ENCODE measurements at places on chromosomes 11 and 22.

DNA sequence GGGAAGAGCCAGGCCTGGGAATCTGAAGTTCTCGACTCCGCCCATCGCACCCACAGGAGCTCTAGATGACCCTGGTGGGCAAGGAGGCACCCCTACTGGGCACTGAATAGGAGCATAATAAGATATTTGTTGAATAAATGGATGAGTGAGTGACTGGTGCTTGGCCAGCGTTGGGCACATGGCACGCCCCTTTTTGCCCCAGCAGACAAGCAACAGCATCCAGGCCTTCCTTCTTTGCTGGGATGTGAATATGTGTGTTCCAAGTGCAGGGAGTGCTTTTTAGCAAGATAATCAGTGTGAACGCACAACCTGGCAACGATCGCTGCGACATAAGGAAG is 443 bp upstream of the CELF1 start:
- DNase-seq: no peak

GRCh38 chr11:66278363-66279091 is 552 bp downstream of the CNIH2 start:
- DNase-seq: peak; percentile 86

DNA sequence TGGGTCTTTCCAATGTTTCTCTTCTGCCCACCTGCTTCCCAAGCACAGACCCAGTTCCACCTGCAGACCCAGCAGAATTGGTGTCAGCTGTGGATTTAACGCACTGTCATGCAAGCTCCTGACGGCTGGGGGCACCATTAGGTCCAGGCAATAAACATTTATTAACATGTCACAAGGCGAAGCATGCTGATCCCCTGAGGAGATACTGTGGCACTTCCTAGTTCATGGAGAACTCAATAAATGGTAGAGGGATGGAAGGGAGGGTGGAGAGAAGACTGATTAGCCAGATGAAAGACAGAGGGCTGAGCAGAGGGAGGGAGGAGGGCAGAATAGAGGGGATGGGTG is 68.3 kb upstream of the TSPAN18 start:
- peak; percentile 70 for DNase-seq

DNA sequence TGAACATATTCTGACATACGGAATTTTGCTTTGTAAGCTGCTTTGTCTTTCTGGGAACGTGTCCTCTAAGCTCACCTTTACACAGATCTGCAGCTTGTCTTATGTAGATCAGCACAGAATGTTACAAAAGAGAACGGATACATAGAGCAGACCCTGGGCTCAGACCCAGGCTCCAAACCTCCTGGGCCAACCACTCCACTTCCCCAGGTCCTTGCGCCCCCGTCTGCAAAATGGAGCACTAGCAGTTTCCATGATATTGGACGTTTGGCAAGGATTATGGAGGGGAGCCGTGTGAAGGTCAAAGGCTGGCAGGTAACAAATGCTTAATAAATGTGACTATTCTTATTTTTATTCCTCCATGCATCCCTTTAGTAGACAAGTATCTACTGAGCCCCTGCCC is 358.4 kb downstream of the CTTN start:
- no peak for DNase-seq

DNA sequence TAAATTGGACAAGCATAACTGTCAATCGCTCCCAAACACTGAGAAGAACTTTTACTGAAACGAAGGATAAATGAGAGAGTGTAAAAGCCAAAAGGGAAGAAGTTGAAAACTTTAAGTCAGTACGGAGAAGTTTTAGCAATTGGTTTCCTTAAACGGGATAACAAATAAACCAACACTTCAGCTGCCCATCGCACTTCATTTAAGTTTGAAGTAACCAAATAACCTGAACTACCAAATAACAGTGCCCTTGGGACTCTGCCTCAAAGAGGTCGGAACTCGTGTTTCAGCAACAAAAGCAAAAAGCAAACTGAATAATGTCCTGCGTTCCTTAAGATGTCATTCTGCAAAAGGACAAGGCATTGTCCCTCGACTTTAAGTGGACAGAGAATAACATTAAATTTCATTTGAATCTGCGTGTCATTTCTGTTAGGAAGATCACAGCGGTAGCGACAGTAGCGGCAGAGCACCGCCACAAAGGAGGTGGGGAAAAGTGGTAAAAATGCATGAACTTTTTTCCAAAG is 127.0 kb upstream of the C11orf58 start:
- DNase-seq: no peak

DNA sequence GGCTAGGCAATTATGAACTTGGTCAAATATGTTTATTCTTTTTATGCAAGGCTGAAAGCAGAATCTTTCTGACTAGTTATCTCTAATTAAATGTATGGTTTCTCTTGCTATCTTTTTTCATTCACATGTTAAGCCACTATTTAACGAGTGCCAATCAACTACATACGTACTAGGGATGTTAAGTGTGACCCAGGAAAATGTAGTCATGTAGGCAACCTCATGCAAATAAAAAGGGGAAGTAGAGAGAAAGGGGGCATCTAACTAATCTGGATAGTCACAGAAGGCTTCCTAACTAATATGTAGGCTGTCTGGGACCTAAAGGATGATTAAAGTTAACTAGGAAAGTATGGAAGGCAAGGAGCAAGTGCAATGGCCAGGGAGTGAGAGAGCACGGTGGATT is 23.5 kb downstream of the TBRG1 start:
- DNase-seq: no peak

- DNase-seq: peak; percentile 98
These were observed 39.3 kb upstream of the CELSR1 start for GRCh38 chr22:46576556-46577367.

GRCh38 chr22:30396871-30397655 is at the start of gene SEC14L2:
TSS of gene SEC14L2 (plus strand) at chr22:30397018. CDS start at chr22:30397117, 99 bp downstream.
- peak; percentile 92 for DNase-seq

- no peak for DNase-seq
These were observed 149.6 kb downstream of the CWF19L2 start for GRCh38 chr11:107307991-107308390.

GRCh38 chr11:64643256-64643881 is 52.3 kb downstream of the SLC22A12 start:
- peak; percentile 96 for DNase-seq

- DNase-seq: no peak
These were observed 31.5 kb downstream of the C22orf31 start for GRCh38 chr22:29030016-29030617.

- DNase-seq: peak; percentile 86
These were observed 28.9 kb downstream of the SLC22A12 start for GRCh38 chr11:64619811-64620380.

DNA sequence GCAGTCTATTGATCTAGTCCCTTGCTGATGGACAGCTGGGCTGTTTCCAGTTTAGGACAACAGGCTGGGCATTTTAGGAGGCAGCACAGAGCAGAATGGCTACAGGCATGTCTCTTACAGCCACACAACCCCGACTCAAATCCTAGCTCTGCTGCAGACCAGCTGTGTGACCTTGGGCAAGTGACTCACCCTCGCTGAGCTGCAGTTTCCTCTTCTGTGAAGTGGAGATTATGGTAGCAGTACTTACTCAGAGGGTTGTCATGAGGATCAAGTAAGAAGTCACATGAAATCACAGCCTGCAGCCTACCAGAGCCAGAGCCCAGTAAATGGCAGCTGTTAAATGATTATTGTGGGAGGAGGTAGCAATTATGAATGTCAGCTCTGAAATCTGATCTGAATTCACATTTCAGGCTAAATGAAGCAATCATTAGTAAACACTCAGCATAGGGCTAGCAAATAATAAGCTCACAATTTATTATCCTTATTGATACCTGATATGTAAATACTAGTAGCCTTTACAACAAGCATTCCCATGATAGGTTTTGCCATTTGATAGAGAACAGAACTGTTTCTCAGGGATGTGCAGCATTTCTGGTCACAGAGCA is 58.9 kb downstream of the MYEOV start:
- DNase-seq: no peak

DNA sequence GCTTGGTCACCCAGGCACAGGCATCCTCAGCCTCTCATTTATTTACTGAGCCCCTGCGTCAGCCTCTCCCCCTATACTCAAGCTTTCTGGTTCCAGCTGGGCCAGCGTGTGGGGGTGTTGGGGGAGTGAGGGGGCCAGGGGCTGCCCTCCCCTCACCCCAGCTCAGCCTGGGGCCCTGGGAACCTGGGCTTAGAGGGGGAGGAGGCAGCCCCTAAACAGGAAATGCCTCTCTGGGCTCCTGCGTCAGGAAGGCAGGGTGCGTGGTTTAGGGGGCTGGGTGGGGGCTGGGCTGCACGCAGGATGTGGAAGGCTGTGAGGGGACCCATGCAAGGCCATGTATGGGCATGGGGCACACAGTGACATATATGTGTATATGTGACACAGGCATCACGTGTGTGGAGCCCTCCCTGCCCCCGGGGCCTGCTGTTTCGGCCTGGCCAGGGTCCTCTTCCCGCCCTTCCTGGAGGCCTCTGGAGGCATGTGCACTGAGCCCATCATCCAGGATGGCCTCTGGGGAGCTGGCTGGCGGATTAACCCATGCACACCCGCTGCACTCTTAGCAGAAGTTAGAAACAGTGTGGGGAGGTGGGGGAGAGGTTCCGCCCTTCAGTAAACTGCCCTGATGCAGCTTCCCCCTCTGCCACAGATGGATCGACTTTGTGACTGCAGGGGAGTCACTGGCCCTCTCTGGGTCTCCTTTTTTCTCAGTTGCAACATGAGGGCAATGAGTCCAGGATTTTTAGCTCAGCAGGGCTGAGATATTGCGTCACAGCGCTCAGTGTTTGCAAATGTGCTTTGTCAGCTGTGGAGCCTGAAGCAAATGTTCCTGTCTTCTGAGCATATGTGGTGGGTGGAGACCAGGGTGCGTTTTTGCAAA is 1.1 kb upstream of the CD248 start:
- DNase-seq: peak; percentile 77
